ENCODE measurements at places on chromosomes 11 and 22. TPM values are rescaled to one million over a fixed set of nuclear protein-coding genes. Genes with fewer than 3 reads are reported as not detected.

Gene RAG2
- total RNA-seq, result not detected

Gene SCN4B
- 2.9 TPM for total RNA-seq

Gene FUT4
- total RNA-seq, result 7.2 TPM

Gene ZBED5
- 56.3 TPM for total RNA-seq

Gene KDM4E
- total RNA-seq, result not detected

Gene OR10A2
- not detected for total RNA-seq

Gene CCDC81
- 1.7 TPM for total RNA-seq

Gene MED19
- total RNA-seq, result 9.6 TPM

Gene CD44
- 188 TPM for total RNA-seq

Data from sciatic nerve (tissue), 2 donors.